ENCODE measurements at places on chromosomes 13 and 19. TPM values are rescaled to one million over a fixed set of nuclear protein-coding genes. Genes with fewer than 3 reads are reported as not detected.

GRCh38 chr13:27135023-27135422 lies 36.6 kb downstream of the USP12 start:
- no peak for DNase-seq

- no peak for DNase-seq
These were observed 64.7 kb downstream of the DNAJC15 start for GRCh38 chr13:43088093-43088511.

- no peak for DNase-seq
These were observed 154.2 kb upstream of the MAB21L1 start for GRCh38 chr13:35630551-35631275.

GRCh38 chr19:14118165-14119051 lies 846 bp upstream of the PRKACA start:
- DNase-seq: peak; percentile 97

- no peak for DNase-seq
These were observed 7.4 kb upstream of the IL4I1 start for GRCh38 chr19:49904136-49904535.

- DNase-seq: no peak
These were observed 1145.1 kb downstream of the UQCRFS1 start for GRCh38 chr19:28067882-28068281.

- DNase-seq: no peak
These were observed 653.0 kb upstream of the GPC6 start for GRCh38 chr13:92573467-92574057.

GRCh38 chr13:28035146-28035782 lies 46.8 kb upstream of the URAD start:
- DNase-seq: no peak

DNA sequence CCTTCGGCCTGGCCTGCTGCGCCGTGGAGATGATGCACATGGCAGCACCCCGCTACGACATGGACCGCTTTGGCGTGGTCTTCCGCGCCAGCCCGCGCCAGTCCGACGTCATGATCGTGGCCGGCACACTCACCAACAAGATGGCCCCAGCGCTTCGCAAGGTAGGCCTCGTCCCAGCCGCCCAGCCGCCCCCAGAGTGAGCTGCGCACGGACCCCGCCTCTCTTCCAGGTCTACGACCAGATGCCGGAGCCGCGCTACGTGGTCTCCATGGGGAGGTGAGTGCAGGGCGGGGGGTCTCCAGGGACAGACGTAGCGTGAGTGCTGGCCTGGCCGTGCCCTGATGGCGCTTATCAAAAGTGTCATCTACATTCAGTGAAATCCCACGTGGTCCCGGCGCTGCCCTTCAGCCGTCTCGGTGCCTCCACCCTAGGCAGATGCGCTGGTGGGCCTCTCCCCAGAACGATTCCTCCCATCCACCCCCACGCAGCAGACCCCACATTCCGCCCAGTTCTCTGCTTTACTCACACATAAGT lies 7.2 kb downstream of the NDUFS7 start:
- DNase-seq: no peak

DNA sequence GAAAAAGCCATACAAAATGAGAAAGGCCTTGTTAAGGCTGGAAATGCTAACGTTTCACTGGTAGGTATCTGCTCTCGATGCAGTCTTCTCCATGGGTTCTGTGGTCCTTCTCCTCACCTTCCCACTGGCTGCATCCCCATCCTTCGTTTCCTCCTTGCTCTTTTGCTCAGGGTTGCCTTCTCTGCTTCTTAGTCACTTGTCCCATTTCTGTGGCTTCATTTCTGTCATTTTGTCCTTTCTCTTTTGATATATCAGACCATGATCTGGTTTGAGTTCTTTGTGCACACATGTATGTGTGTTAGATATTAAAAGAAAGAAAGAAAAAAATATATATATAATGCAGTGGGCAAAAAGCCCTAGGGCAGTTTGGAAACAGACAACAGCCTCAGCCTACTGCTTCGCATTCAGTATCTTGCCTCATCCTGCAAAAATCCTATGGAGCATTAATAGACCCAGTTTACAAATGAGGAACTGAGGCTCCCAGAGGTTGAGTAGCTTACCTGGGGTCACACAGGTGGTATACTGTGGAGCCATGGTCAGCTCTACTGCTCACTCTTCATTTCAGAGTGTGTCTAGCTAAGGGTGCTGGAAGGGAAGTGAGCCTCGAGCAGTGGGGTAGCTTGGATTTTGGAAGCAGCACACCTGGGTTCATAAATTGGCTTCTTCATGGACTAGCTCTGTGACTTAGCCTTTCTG lies 57.6 kb upstream of the MEDAG start:
- no peak for DNase-seq

DNA sequence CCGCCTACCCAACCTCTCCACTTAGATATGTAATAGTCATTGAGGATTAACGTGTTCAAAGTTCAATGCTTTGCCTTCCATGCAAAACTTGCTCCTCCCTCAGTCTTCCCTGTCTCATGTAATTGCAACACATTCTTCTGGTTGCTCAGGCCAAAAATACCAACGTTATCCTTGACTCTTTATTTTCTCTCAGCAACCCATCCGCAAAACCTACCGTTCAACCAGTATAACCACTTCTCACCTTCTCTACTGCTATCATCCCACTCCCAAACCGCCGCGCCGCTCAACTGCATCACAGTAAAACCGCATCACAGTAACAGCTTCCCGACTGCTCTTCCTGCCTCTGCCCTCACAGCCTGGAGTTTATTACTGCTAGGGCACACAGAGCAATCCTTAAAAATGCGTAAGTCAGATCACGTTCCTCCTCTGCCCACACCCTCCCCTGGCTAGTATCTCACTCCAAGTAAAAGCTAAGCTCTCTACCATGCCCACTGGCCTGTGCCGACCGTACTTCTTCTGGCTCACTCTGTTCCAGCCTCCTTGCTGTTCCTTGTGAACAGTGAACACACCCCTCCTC lies 8.2 kb downstream of the MTIF3 start:
- no peak for DNase-seq

DNA sequence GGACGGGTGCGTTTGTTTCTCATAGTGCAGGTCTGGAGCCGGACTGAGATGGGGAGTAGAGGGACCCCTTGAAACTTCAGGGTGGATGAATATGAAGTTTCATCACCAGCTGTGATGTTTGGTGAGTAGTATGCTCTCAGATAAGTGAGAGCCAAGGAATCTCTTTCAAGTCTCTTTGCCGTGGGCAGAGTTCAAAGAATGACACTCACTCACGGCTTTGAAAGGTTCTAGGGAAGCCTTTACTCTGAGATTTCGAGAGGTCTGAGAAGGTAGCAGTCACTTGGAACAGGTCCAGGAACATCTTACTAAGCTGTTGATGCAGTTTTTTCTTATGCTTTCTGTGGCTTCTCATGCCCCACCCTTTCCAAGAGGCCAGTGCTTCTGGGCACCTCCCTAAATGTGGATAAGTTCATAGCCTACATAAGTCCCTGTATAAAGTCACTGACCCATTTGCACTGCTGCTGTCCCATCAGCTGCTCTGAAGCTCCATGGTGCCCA lies at the start of gene IGFL2:
Gene IGFL2, plus strand, starts transcription at position 448 of the 498 bp plus-strand sequence. Its CDS starts 41 bp downstream, at position 489.
- DNase-seq: no peak

DNA sequence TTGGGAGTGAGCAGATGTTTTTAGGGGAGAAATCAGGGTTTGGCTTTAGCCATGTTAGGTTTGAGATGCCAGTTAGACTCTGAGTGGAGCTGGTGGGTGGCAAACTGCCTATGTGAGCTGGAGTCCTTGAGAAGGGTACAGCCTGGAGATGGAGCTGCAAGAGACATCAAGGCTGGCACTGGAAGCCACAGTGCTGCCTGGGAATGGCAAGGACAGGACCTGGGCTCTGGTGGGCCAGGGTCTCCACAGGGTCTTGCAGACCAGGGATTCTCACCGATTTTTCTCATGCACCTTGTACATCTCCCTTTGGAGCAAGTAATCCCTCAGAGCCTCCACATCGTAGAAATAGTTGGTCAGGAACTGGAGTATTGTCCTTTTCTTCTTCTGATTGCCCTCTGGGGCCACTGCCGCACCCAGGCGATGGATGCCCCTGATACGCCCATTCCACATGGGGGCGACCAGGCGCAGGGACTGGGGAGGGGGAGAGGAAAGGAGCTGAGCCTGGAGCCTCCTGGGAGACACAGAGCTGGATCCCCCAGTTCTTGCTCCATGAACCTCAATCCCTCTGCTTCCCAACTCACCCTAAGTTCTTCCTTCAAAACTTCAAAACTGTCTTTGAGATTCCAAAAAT lies 1.7 kb downstream of the DMAC2 start:
- peak; percentile 38 for DNase-seq

DNA sequence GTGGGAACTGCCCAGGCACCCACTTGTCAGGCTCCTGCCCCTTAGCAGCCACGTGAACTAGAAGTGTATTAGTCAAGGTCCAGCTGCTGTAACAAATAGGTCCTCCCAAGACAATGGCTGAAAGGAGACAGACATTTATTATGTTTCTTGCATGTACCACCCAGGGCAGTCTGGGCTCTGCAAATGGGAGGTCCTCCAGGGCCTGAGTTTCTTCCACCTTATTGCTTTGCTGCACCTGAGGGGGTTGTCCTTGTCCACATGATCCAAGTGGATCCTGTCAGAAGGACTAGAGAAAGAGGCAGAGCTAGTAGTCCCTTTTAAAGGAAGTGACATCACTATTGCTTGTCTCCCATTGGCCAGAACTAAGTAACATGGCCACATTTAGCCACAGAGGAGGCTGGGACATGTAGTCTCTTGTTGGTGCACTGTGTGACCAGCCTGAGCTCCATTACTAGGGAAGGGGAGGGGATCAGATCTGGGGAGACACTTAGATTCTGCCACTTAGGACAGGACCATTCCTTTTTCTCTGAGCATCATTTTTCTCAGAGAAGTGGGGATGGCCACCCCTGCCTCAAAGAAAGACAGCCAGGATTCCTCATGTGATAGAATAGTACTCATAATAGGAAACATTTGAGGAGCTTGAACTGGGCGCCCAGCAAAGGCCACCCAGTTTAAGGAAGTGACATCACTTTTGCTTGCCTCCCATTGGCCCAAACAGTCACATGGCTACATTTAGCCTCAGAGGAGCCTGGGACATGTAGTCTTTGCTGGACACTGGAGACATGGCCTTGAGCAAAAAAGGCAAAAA lies 15.1 kb downstream of the CC2D1A start:
- DNase-seq: no peak

DNA sequence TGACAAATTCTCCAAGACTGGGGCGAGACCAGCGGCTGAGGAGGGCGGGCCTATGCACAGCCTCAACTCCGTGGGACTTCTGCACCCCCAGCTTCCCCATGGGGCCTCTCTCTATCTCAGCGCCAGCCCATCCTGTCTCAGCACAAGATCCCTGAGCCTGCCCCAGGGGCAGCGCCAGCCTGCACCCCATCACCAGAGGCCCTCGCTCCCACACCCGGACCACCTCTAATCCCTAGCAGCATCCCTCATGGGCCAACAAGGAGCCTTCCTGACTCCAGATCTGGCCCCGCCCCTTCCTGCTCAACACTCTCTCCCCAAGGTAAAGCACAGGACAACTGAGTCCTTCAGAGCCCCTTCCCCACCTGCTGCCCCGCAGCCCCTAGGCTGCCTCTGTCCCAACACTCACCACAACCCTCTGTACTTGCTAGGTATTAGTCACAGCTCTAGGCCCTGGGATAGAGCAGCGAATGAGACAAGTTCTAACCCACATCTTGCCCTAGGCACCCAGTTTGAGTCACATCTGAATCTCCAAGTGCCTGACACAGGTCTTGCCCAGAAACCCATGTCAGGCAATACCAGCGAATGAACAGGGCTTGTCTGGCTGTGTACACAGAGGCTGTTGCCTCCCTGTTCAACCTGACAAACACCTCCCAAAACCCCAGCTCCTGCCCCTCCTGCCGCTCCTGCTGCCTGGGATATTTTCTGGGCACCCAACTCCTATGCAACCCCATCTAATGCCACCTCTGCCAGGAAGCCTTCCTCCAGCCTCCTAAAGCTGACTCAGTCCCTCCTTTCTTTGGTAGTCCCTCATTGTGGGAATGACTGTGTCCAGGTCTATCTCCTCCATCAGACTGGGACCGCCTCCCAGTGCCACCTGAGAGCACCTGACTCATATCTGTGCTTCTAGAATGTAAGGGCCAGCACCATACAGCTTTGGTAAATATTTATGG lies 18.6 kb downstream of the GRIK5 start:
- DNase-seq: no peak

- DNase-seq: no peak
These were observed 29.2 kb upstream of the CCNP start for GRCh38 chr19:40255619-40256166.

The TRPC4 gene
- 8.1 TPM for total RNA-seq

The CDX2 gene
- not detected for total RNA-seq

The SKA3 gene
- not detected for total RNA-seq

The ATP1A3 gene
- total RNA-seq: 4.3 TPM

The HNRNPL gene
- total RNA-seq: 160 TPM

The ZNF486 gene
- total RNA-seq: 3.6 TPM

The VSTM1 gene
- not detected for total RNA-seq

The PRTN3 gene
- total RNA-seq: not detected

The SHISA7 gene
- total RNA-seq: 0.28 TPM

Data from sigmoid colon (tissue), 7 donors.